ENCODE measurements at places on chromosomes 6 and 20.

GRCh38 chr20:17870086-17870740 is 98.4 kb downstream of the SNX5 start:
- DNase-seq: no peak

DNA sequence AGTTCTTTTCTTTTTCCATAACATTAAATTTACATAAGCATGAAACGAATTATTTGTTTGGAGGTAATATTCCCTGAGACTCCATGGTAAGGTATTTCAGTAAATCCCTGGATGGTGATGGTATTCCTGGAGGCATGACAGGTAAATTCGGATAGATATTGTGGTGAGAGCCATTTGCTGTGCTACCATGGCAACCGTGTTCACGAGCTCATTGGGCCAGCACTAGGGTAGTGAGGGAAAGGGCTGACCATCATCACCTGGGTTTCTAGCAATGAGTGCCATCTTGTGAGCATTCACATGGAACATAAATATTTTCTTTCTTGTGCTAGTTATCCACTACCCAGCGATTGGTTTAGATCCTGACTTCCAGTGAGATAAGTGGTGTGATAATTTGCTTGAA is 51.9 kb upstream of the GNRH2 start:
- no peak for DNase-seq

GRCh38 chr6:104955491-104955890 is 1.4 kb upstream of the LIN28B start:
- DNase-seq: no peak

DNA sequence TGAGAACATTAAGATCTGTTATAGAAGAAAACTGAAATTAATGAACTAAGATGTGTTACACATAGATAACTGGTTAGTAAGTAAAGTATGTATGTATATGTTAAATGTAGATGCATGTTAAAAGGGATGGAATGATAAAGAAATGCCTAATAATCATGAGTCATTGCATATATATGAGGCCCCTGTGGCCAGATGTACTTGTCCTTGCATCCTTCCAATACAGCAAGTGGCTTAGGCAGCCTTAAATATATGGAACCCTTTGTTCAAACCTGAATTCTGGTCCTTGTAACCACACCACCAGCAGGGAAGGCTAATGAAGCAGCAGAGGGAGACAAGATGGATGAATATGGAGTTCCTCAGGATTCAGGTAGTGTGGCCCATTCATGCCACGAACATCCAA is 9.8 kb upstream of the AKAP7 start:
- DNase-seq: no peak

GRCh38 chr6:159620947-159621346 is 72.1 kb downstream of the SOD2 start:
- no peak for DNase-seq

DNA sequence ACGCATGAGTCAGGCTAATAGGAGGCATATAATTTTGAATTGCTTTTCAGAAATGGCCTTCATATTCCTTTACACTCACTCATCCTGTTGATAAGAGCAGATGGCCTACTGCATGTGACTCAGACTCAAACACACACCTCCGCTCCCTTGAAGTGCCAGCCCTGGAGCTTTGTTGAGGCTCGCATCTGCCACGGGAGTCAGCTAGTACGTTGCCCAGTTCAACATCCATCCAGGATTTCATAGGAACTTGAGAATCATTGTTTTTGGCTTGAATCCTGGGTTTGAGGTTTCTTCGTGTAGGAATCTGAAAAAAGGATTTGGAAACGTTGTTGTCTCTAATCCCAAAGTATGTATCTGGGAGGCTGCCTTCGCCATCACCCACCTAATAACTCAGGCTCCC is 87.4 kb upstream of the JAG1 start:
- DNase-seq: no peak

DNA sequence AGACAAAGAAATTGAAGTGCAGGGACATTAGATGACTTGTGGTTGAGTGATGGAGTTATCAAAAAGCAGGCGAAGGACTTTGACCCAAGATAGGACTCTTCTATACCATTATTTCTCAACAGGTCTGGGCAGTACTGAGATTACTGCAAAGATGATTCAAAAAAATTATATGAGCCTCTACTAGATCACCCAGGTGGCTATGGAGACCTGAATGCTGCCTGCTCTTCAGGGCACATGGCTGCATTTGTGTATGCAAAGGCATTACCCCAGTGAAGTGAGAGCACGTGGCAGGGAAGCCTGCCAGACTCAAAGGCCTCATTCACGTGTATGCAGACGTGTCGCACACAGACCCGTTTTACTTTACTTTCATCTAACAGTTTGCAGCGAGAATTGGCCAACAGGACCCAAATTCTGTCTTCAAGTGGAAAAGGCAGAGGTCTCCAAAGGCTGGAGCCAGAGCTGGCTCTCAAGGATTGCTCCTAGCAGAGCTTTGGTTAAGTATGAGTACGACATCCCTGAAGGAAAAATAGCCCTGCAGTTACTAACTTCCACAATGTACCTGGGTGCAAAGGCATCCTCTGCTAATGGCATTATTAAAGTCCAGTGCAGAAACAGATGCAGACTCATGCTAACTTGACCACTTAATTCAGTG is 113.8 kb upstream of the ARMC2 start:
- no peak for DNase-seq

DNA sequence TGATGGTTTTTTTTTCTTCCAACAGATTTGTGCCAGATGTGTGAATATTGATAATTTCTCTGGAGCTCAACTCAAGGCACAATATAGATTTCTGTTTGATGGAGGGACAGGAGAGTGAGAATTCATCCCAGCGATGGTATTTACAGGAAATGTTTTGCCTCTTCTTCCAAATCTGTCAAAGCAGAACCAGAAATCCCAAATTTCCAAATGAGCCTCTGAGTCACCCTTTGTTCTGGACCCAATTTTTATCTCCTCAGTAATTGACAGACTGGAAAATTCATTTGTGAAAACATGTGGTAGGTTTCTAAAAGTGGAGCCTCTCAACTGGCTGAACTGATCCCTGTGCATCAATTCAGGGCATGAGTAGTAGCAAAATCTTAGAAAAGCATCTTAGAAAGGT is 223.2 kb upstream of the TSHZ2 start:
- DNase-seq: no peak

GRCh38 chr20:3473944-3474343 is 3.1 kb downstream of the ATRN start:
- no peak for DNase-seq

- no peak for DNase-seq
Observed at GRCh38 chr6:6788394-6789032, 200.0 kb downstream of the LY86 start.

- DNase-seq: no peak
Observed at GRCh38 chr6:34455831-34456230, 10.0 kb upstream of the PACSIN1 start.

DNA sequence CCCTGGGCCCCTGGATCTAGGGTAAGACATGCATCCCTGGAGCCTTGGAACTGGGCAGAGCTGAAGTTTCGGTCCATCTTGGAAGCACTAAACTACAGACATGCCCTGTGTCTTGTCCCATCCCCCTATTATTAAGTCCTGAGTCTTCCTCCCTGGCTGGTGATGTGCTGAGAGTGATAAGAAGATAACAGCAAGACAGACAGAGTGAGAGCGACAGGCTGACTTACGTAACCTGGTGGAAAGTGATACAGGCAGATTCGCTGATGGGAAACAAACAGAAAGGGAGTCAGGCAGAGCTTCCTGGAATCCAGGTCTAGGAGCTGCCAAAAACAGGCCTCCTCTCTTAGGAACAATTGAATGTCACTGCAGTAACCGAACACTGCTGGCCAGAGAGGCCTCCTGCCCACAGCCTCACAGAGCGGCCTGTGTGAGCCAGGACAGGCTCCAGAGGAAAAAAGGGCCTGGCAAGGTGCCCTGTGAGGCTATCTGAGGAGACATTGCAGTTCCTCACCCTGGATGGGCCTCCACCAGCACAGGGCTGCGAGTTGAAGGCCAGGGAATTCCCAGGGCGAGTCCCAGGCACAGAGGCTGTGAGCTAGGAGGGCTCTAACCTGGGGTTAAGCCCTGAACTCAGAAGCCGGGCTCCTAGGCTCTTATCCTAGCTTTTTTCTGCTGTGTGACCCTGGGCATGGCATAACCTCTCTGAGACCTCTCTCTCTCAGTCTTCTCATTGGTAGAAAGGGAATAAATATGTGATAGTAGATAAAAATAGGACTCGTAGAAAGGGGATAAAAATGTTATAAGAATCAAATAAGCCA is 34.2 kb upstream of the B4GALT5 start:
- no peak for DNase-seq

DNA sequence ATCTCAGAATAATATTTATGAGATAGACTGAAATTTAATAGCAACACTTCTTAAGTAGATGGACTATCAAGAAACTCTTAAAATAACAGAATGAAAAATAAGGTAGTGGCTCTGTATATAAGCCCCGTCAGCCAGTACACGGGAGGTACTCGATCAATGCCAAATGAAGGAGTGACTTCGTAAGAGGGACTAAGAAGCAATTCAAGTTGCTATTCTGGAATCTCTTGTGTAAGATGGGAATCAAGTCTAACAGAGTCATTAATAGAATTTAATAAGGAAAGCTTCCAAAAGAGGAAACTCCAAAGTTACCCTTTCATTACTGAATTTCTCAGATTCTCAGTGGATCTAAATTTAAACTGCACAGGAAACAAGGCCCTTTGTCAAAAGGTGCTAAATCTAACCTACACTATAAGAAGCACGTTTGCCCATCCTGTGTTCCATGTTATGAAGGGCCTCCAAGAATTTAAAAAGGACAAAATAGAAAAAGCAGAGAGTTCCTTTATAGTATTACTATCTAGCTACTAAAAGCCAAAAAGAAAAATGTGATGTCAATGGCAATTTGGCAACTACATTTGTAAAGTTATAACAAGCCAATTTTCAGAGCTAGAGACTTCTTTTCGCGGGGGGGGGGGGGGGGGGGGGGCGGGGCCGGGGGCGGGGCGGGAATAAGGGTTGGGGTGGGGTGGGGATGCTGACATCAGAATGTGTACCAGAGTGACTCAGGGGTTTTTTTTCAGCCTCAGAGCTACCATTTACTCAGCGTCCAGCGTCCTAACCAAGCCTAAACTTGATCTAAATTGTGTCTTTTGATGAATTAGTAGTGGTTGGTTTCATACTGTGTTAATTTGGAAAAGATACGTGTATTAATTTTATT is 200.6 kb downstream of the GMPR start:
- DNase-seq: no peak

DNA sequence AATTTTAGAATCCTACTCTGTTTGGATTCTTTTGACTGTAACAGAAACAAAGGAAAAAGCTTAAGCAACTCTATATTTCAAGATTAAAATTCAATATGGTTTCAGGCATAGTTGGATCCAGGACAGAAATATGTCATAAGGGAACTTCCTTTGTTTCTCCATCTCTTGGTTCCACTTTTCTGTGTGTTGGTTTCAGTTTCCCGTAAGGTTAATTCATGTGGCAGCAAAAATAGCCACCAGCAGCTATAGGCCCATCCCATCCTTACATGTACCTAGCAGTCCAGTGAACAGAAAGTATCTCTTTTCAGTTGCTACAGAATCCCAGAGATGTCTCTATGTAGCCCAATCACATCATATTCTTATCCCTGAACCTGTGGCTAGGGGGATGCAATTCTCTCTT is 8.8 kb upstream of the FAM8A1 start:
- DNase-seq: no peak

DNA sequence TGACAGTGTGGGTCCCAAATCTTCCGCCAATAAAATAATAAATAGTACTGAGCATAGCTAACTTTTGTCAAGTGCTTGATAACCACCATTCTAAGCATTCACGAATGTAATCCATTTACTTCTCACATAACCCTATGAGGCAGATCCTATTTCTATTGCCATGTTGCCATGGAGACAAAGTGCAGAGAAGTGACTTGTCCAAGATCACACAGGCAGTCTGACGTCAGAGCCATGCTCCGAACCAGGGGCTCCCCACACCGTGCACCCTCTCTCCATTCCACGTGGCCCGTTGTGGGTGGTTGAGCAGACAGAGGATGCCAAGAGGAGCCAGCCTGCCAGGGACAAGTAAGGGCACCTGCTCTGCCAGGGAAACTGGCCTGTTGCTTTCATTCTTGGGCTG is 38.9 kb downstream of the CDH22 start:
- DNase-seq: no peak

GRCh38 chr20:50144362-50144761 is 9.2 kb downstream of the PEDS1 start:
- DNase-seq: no peak

DNA sequence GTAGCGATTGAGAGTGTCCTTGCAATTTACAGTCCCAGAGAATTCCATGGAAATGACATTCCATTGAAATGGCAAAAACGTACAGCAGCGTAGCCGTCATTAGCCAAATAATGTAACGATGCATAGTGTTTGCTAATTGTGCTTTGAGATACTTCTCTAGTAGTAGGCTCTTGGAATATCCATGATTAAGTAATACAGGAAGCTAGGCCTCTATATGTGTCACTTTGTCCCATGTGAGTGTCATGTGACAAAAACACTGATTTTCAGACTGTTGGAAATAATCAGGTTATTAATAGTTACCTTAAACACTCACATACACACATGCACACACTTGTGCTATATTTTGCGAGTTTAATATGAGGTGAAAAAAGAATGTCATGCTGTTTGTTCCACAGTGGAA is 35.2 kb downstream of the SLX4IP start:
- no peak for DNase-seq

DNA sequence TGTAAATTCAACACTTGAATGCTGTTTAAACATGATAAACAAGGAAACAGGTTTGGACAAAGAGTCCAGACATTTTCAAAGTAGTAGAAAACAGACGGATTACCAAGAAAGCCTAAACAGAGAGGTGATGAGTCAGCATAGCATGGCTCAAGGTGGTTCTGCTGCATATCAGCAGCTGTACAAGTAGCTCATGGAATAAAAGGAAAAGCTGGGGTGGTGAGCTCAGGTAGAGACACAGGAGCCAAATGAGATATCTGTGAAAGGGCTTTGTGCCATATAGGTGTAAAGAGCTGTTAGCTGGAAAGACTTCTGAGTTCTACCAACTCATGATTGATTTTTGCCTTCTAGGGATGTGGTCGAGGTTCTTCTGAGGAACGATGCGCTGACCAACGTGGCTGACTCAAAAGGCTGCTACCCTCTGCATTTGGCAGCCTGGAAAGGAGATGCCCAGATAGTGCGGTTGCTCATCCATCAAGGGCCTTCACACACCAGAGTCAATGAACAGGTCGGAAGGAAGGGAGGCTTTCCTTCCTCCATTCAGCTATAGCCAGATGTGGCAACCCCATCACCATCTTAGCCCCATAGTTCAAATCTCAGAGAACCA is 80.7 kb downstream of the ANKS1A start:
- no peak for DNase-seq

GRCh38 chr20:52921340-52921739 is 50.8 kb upstream of the TSHZ2 start:
- no peak for DNase-seq

- DNase-seq: peak; percentile 91
Observed at GRCh38 chr20:59515013-59515905, 89.1 kb upstream of the PHACTR3 start.

- DNase-seq: no peak
Observed at GRCh38 chr20:57482796-57483195, 42.1 kb downstream of the CTCFL start.
